ENCODE measurements at places on chromosomes 1 and 21.
A peak's percentile ranks its signal among the peaks of the same experiment; 100 is the strongest.

DNA sequence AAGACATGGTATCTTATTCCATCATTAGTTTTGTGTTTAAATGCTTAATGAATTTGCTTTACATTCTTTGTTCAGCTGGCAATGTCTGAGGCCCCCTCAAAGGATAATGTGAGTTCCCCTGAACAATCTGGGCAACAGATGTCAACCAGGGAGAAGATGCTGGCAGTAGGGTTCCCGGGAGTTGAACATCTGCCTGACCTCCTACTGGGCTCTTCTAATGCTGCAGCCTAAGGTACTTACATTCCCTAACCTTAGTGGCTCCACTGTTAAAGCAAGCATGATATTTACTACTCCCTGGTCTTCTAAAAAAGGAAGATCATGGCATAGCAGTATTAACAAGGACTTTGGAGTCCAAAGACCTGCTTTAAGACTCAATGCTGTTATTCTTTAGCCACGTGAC lies 574.9 kb upstream of the NR5A2 start:
- no peak for DNase-seq

- no peak for DNase-seq
Observed at GRCh38 chr1:73097917-73098316, 815.6 kb upstream of the NEGR1 start.

DNA sequence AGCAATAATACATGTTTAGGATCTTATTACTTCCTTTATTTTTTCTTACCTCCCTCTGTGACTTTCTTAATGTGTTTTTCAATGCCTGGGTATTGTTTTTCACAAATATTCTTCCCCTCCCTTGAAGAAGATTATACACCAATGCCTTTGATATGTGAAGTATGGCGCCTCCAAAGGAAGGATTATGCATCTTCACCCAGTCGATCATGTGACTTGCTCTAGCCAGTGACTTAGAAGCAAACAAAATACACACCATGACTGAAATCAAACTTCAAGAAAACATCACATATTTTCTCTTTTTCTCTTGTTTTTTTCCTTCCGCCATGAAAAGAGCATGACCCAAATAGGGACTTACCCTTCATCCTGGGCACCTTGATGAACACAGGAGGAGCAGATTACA lies 297.1 kb downstream of the NCAM2 start:
- DNase-seq: no peak

DNA sequence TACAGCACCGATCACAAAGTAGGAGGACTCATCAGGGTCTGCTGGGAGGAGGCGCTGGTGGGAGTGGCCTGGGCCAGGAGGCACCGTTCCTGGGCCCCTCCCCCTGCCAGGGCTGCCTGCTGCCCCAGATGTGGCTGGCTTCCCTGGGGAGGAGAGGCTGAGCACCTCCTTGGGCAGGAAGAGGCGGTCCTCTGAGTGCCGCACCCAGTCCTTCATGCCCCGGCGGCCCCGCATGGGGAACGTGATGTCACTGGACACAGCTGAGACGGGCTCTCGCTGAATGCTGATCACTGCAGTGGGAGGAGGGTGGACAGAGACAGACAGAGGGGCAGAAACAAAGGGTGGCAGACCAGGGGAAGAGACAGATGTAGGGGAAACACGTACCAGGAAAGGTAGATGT lies 24.8 kb downstream of the ADGRB2 start:
- DNase-seq: no peak

- no peak for DNase-seq
Observed at GRCh38 chr1:53766831-53767405, 28.0 kb upstream of the GLIS1 start.

- DNase-seq: no peak
Observed at GRCh38 chr1:7538033-7538432, 233.1 kb upstream of the VAMP3 start.

GRCh38 chr1:67777440-67777839 lies 55.8 kb downstream of the GNG12 start:
- DNase-seq: no peak

DNA sequence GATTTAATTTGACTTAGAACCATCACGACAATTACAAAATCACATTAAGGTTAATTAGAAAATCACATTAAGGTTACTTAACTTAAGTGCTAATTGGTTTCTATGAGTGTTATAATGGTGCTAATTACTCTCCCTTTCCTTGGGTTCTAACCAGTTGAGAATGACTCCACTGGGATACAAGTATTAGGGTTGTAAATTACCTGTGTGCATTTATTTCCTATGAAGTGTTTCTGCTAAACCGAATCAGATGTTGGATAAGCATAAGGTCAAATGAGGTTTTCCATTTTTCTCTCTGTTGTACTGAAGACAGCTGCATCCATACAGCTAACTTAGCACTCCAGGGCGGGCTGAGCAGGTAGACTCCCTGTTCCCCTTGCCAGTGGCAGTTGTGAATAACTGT lies 610.3 kb upstream of the TMPRSS15 start:
- DNase-seq: no peak

DNA sequence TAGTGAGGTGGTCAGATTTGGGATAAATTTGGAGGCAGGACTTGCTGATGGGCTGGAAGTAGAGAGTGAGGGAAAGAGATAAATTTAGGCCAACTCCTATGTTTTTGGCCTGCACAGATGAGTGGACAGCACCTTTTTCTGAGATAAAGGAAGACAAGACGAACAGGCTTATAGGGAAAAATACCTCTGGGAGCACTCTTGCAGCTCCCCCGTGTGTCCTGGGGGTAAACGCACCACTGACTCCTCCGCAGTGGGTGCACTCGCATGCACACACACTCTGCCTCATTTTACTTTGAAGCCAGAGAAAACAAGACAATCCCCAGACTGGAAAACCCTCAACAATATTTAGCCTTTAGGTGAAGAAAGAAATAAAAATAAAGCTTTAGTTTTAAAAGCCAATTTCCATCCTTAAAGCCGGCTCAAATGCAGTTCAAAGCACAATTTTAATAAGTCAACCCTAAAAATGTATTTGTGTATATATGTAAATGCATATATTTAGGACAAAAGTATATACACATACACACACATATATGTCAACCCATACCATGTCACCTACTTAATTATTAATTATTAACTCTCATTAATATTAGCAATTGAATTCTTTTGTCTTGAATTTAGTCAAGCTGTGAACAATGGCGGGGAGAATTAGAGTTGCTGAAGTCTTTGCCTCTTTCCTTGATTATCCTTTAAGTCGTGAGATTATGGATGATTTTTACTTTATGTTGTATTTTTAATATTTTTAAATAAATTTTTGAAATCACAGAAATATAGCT lies 341.8 kb downstream of the ZNF326 start:
- DNase-seq: no peak

DNA sequence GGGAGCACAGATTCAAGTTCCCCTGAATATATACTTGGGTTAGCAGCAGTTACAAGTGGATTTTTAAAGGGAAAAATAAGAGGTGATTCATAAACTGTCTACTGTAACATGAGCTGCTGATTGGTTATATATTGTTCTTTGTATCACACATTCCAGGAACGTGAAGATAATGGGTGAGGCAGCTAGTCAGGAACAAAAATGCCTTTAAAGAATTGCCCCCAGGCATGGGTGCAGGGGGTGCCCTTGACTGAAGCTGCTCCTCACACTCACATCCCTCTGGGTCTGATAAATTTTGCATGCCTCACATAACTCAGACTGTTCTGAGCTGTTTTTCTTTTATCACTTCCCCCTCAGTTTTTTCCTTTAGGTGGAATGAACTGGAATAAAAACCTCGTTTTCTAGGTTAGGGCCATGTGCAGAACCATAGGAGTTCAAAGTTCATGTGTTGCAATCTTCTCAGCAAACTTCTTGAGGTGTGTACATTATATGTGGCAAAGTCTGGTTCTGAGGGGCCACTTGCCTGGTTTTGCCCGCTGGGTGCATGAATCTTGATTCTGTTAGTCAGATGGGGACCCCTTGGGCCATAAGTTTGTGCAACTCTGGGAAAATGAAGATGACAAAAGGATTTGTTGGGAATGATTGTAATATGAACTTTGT lies 21.1 kb downstream of the TBX19 start:
- no peak for DNase-seq

- peak; percentile 77 for DNase-seq
Observed at GRCh38 chr1:23216771-23217420, 406 bp downstream of the HTR1D start.

- no peak for DNase-seq
Observed at GRCh38 chr1:26010825-26011224, 10.8 kb upstream of the EXTL1 start.

- DNase-seq: no peak
Observed at GRCh38 chr1:176325664-176326063, 118.6 kb upstream of the COP1 start.

DNA sequence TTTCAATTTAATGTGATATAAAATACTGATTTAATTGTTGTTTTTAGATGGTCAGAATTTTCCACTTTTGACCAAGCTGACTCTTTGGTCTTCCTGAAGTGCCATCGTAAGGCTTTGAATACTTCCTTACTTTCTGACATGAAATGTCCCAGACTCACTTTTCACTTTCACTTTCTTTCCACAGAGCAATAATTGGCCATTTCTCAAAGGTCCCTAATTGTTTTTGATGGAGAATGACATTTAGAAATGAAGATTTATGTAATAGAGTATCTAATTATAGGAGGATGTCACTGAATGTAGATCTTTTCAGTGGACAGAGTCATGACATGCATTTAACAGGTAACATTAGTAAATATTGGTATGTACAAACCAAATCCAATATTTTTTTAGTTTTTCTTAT lies 1141.6 kb downstream of the KCNT2 start:
- no peak for DNase-seq

DNA sequence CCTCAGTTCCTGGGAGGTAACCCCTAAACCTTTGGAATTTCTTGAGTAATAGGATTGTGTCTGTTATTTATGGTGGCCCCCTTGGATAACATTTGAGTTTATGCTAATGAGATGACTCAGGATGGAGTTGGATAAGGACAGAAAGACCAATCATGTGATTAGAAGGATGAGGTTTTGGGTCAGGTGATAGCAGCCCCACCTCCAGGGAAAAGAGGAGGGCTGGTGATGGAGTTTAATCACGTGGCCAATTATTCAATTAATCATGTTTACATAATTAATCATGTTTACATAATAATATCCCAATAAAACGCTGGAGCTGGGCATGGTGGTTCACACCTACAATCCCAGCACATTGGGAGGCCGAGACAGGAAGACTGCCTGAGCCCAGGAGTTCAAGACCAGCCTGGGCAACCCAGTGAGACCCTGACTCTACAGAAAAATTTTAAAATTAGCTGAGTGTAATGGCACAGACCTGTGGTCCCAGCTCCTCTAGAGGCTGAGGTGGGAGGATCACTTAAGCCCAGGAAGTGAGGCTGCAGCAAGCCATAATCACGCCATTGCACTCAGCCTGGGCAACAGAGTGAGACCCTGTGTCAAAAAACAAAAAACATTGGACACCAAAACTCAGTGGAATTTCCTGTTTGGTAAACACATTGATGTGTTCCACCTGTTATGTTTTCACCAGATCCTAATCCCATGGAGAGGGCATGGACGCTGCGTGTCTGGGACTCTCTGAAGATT lies 73.3 kb downstream of the NUP210L start:
- DNase-seq: no peak

DNA sequence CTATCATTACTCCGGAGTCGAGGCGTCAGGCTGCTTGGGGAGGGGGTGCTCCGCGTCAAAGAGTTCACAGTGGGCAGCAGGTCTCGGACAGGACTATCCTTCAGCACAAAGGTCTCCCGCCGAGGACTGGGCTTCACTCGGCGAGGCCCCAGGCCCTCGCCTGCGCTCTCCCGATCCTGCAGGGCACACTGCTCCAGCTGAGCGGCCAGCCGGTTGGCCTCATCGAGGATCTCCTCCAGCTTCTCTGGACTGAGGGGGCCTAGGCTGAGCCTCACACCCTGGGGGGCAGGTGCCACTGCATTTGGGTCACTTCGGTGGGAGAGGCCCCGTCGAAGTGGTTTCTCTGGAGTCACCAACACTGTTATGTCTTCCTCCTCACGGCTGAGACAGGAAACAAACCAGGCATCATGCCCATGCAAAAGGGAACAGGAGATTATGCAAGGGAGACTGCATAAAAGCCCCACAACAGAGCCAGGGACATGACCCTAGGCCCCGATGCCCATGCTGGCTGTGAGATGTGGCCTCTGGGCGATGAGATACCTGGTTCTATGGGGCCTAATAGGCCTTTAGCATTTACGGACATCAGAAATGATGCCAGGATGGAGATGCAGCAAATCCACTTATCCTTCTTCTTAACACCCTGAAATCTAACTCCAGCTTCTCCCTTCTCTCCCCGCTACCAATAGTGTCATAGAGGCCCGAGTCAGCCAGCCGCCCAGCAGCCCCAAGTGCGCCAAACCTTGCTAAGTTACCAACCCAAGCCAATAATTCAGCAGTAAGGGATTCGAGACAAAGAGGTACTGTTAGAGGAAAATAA lies 1.1 kb downstream of the PSRC1 start:
- DNase-seq: no peak

DNA sequence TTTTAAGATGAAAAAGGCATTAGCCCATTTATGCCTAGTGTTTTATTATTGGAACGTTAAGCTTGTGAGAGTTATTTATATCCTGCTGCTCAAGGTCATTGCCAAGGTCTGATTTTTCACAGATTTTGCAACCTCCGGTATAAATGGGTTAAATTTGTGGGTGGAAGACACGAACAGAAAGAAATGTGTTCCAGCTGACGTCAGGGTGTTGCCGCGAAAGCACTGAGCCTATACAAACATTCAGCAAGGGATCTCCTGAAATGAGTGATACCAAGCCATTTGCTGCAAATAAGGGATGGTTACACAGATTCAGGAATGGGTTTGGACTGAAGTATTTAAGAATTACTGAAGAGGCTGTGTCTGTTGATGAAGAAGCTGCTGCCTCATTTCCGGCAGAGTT lies 32.2 kb downstream of the TMED5 start:
- DNase-seq: no peak

DNA sequence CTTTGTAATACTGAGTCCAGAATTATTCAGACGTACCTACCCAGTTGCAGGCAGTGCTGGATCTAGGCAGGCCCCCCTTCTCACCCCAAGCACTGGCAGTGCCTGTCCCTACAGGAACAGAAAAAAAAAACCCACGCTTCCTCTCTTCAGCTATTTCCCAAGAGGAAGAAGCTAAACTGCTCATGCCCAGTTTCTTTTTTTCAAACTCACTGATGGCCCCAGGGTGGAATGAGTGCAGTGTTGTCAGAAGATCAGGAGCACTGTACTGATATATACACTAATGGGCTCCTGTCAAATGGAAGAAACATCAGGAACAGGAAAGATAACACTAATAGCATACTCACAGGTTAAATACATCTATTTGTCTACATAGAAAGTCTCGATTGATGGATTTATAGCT lies 28.2 kb upstream of the DOCK7 start:
- DNase-seq: no peak

DNA sequence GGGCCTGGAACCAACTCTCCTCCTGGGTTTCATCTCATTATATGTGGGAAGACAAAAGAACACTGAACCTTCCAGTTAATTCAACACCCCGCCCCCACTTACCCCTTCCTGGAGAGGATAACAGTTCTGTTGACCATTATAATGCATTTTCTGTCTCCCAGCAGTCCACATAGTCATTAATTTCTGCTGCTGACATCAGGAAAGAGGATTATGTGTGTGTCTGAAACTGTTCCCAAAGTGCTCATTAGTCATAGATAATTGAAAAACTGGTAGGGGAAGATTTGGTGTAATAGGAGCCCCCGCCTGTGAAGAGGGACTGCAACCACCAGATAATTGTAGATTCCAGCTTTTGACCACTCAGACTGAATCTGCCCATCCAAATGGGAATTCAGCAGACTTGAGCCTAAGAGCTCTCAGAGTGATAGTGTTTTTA lies 208.7 kb downstream of the FGGY start:
- no peak for DNase-seq

GRCh38 chr21:37074197-37074510 lies 1.1 kb downstream of the TTC3 start:
- DNase-seq: no peak

Data from GM20000 (cell line).